ENCODE measurements at places on chromosomes 7 and 10.

GRCh38 chr7:145732521-145732920, 384.1 kb upstream of the CNTNAP2 start:
- DNase-seq, result no peak

GRCh38 chr10:22626784-22627183, 87.6 kb downstream of the PIP4K2A start:
- no peak for DNase-seq

DNA sequence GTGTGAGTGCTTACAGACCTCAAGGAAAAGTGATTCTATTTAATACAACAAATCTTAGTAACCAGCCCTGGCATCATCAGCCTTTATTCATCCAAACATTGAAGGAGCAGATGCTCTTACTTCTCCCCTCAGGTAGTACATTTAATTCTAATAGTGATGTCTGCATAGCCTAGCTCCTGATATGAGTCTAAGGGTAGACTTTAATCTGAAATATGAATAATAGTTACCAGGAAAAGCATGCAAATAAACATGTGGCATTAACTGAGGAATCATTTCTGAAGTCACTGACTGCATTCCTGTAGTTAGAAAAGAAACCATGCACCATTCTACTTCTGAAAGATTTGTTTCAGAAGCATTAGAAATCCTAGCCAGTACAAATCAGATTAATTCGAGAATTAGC, 25.7 kb upstream of the LMBR1 start:
- no peak for DNase-seq

- no peak for DNase-seq
Observed at GRCh38 chr7:21044913-21045568, 258.4 kb upstream of the SP8 start.

DNA sequence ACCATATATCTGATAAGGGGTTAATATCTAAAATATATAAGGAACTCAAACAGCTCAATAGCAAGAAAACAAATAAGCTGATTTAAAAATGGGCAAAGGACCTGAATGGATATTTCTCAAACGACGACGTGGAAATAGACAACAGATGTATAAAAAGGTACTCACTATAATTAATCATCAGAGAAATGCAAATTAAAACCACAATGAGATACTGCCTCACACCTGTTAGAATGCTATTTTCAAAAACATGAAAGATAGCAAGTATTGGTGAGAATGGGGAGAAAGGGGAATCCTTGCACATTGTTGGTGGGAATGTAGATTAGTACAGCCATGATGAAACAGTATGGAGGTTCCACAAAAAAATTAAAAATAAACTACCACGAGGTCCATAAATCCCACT, 163.2 kb downstream of the DKK1 start:
- no peak for DNase-seq

DNA sequence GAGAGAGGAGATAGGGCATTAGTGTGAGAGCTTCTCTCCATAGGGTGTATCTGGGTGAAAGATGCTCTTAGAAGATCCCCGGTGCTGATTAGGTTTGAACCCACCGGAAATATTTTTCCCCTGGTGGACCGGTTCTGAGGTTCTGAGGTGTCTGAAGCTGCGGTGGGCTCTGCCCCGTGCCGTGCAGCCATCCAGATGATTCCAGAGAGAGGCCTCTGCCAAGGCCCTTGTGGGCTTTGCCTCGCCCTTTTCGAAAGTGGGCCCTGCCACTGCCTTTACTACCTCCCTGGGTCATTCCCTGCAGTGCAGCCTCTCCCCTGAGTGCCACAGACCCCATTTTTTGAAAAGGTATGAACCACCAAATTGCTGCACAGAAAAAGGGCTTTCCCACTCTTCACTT, 2.8 kb downstream of the GIMAP8 start:
- no peak for DNase-seq

- DNase-seq, result no peak
Observed at GRCh38 chr7:8818406-8818805, 385.0 kb downstream of the NXPH1 start.

DNA sequence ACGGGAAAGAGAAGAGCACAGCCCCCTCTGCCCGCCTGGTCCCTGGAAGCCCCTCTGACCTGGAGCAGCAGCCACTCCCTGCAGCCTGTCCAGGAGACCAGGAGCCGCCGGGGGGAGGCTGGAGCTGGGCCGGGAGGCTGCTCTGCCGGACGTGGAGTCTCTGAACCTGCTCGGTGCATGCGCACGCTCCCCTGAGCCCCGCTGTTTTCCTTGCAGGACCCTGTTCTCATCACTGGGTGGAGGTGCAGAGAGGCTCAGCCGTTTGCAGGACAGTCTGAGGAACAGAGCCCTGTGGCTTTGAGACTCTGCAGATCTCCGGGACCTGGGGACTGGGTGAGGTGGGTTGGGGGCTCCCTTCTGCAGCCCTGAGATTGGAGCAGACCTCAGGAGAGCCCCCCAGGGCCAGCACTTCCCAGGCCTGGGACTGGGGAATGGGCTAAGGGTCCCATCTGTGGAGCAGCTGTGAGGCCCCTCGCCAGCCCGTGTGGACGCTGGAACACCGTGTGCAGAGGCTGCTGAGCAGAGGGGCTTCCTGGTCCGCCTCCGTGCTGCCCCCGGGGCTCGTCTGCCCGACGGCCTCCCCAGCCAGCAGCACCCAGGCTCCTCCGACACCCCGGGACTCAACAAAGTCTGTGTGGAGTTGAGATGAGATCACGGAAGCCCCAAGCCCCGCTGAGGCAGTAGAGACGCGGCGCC, 48.5 kb upstream of the ADGRA1 start:
- DNase-seq, result no peak

DNA sequence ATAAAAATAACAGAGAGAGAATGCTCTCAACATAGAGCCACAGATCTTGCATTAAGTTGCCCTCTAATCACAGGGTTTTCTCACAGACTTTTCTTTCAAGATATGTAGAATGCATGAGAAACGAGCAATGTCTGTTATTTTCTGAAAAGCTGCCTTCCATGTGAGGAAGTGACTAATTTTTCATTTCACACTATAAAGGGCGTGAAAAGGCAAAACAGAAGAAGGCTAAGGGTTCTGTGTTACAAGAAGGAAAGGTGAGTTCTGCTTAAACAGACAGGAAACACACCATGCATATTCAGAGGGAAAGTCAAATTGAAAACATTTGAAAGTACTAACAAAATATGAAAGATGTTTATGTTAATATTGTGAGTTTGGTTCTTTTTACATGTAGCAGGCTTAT, 189.2 kb downstream of the SEMA3D start:
- no peak for DNase-seq

- DNase-seq, result no peak
Observed at GRCh38 chr7:149423449-149424110, 37.3 kb downstream of the ZNF777 start.

DNA sequence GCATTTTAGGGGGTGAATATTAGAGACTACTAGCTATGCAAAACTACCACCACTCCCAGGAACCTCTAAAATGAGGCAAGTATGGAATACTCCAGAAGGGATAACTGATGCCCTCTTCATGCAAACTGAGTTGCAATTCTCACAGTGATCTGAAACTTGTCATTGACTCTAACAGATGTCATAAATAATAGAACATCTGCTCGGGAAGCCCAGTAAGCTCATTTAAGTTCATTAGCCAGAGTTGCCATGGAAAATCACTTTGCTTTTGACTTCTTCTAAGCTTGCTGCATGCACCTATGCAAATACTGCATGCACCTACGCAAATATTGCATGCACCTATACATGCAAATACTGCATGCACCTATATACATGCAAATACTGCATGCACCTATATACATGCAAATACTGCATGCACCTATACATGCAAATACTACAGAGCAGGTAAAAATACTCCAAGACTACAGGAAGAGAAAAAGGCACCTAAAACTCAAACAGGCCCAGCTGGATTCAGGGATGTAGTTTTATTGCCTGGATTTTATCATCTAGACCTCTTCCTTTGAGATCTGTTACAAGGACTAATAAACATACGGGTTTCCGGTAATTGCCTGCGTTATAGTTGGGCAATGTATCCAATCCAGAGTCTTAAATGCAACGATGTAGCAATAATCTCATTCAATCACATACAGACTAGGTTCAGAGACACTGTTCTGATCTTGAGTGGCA, 1061.1 kb upstream of the AUTS2 start:
- no peak for DNase-seq

- DNase-seq, result no peak
Observed at GRCh38 chr7:138125598-138126111, 49.4 kb downstream of the AKR1D1 start.

- DNase-seq, result no peak
Observed at GRCh38 chr10:21599582-21599981, 65.5 kb downstream of the MLLT10 start.

DNA sequence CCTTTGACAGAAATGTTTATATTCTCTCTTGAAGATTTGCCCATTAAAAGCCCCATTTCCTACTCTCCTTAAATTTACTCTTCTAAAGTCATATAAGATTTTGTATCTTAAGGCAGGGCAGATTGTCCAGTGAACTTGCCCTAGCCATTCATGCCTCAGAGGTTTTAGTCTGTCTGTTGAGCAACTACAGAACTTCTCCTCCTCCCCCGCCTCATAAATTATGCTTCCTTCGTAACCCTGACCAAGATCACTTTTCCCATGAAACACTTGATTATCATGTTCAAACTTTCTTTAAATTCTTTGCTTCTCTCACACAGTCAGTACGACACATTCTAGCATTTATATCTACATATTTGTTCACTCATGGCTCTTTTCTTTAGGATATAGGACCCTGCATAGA, 621.3 kb downstream of the ANKRD7 start:
- DNase-seq, result no peak

DNA sequence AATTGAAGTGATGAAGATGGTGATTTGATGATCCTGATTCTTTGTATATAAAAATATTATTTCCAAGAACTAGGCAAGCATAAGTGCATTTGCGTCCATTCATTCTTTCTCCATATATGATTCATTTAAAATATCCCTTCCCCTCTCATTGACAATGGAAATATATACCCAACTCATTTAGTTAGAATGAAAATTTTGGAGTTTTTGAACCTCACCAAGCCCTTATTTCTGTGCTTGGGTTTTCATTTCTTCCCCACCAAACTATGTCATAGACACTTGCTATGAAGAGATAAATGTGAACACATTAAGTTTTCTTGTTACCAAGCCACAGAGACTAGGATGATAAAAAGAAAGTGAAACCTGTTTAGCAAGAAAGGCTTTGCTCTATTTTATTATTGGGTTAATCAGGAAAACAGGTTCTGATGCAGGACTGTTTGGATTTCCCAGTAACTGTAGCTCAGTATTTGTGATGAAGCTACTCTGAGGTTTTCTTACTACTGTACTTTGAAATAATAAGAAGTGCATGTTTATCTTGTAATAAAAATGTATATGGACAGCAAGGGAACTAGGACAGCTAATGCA, 68.3 kb downstream of the ITGB1 start:
- DNase-seq, result no peak

DNA sequence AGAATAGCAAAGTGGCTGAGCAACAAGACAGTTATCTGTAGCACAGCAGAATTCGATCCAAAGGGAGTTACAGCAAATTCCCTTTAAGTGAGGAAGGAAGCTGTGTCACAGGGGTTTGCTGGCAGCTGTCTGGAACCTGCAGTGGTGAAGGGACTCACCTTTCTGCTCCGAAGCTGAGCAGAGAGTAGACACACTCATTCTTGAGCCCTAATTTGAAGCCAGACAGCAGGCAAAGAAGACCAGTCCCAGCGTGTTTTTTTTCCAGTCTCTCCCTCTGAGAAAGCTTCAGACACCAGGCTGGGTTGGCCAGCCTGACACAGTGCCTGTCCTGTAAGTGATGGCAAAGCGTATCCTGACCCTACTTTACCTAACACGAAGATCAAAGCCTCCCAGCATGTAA, 210.7 kb downstream of the TRIL start:
- no peak for DNase-seq

GRCh38 chr7:127710635-127711034, 58.6 kb downstream of the SND1 start:
- DNase-seq, result no peak

DNA sequence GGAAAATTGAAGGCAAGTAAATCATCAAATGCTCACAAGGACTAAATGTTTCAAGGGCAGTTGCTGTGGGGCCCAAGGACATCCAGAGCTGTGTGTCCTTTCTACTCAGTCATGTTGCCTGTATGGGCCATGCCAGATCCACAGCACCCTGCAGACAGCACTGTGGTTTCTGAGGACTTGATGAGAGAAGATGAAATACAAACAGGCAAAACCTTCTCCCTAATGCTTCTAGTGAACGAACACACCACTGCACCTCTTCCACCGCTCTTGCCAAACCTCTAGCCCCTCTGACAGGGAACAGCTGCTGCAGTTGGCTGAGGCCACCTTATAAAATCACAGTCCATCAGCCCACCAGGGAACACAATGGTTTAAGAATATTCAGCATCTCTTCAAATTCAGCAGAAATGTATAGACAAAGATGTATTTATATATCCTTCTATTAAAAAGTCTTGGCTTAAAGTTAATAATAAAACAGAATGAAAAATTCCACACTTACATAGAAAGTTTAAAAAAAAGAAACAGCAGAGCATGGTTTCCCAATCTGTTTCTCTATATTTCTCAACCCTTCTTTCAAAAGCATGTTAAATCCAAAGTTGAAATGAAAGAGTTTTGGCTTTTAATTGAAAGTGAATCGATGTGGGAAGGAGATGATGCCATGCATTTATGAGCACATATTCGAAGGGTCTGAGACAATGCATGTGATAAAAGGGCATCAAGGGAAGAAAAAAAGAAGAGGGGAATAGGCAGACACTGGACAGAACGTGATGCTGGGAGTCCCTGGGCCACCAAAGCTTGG, 14.0 kb downstream of the CYP3A7 start:
- no peak for DNase-seq

DNA sequence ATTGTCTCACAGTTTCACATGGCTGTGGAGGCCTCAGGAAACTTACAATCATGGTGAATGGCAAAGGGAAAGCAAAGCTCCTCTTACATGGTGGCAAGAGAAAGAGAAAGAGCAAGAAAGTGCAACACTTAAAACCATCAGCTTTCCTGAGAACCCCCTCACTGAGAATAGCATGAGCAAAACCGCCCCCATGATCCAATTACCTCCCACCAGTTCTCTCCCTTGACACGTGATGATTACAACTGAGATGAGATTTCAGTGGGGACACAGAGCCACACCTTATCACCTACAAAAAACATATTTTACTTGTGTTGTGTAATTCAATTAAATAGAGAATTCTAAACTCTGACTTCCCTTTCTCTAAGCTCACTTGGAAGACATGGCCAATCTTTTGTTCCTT, 80.2 kb downstream of the SEMA3C start:
- DNase-seq, result no peak

DNA sequence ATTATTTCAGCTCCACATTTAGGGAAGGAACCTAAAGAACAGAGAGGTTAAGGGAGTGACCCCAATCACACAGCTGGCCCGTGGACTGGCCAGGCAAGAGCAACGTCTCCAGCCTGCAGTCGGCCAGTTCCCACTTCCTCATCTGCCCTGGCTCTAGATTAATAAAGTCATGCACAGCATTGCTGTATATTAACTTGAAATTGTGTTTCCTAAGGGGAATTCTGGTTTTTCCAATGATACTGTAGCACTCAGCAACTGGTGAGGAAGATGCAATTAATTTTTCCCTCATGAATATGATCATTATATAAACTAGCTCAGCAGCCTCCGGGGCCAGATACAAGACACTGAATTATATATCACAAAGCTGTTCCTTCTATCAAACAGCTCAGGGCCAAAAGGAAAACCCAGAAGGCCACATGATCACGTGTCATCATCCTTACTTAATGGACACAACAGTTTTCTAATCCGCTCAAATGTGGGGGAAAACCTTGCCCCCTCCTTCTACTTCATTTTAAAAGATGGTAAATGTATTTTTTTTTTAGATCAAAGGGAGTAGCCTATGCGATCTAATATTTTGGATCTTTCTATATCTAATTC, 295.3 kb upstream of the PRKCQ start:
- no peak for DNase-seq

GRCh38 chr10:7136016-7136415, 274.8 kb downstream of the SFMBT2 start:
- no peak for DNase-seq

All from stimulated activated CD8-positive, alpha-beta memory T cell treated with anti-CD3 and anti-CD28 coated beads, Interleukin-15, amount 100 ng/mL, for 4 hours (primary cell).